ENCODE measurements at places on chromosomes 12 and 14.

- no peak for DNase-seq
These were observed 241.4 kb downstream of the ADAMTS20 start for GRCh38 chr12:43310596-43310995.

- no peak for DNase-seq
These were observed 5.9 kb downstream of the ITGB7 start for GRCh38 chr12:53201177-53201541.

DNA sequence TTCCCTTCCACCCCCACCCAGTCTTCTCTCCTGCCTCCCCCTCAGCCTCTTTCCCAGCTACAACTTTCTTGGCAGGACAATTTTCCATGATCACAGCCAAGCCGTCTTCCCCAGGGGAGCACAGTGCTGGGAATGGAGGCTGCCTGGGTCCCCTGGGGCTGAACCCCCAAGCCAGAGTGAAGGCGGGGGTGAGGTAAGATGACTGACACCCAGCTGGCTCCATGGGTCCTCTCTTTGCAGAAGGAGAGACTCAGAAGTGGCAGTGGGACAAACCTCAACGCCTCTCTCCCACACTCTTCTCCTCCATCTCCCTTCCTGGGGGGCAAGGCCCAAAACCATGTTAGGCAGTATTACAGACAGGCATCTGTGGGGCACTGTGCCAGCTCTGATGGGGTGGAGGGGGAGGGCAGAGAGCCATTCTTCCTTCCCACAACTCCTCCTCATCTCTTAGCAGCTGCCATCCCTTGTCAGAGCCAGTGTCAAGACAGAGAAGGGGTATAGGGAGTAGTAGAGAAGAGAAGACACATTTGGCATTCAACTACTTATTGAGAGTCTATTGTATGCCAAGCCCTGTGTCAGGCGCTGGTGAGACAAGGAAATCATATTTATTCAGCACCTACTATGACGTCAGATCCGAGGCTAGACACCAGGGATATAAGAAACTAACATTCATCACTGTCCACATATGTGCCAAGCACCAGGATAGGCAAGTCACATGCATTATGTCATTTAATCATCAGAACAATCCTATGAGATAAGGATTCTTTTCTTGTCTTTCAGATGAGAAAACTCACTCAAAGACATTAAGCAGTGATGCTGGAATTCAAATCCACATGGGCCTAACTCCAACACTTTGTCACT is 3.6 kb downstream of the ITGA7 start:
- no peak for DNase-seq

GRCh38 chr14:33240466-33240865 is 301.8 kb downstream of the NPAS3 start:
- no peak for DNase-seq

DNA sequence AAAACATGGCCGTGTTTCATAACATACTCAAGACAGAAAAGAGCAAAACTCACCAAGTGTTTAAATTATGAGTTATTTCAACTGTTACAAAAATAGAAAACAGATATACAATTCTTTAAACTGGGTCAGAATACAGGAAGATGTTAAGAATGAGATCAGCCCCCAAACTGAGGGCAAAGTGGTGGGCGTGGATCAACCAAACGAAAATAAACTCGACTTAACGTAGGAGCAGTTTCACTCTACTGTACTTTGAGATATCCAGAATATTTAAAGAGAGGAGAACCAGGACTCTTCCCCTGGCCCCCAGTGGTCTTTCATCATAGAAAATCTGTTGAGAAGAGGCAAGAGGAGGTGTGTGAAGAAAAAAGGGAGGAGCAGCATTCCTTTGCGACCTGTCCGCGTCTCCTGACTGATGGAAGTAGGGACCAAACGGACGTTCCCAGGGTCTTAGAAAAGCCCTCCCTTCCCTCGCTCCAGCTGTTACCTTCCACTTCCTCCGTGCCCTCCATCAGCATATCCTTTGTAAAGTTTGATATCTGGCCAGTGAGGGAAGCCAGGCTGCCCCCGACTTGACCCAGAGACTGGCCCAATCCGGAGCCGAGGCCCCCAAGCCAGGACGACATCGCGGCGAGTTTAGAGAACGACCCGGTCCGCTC is 668 bp downstream of the TRIP11 start:
- peak; percentile 45 for DNase-seq

- DNase-seq = no peak
These were observed 63.9 kb downstream of the KLHL28 start for GRCh38 chr14:44897845-44898151.

DNA sequence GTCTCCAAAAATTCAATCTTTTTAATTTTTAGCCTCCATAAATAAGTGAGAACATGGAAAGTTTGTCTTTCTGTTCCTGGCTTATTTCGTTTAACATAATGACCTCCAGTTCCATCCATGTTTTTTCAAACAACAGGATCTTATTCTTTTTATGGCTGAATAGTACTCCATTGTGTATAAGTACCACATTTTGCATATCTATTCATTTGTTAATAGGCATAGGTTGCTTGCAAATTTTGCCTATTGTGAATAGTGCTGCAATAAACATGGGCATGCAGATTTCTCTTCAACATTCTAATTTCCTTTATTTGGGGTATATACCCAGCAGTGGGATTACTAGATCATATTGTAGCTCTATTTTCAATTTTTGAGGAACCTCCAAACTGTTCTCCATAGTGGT is 16.1 kb upstream of the PAH start:
- DNase-seq = no peak

DNA sequence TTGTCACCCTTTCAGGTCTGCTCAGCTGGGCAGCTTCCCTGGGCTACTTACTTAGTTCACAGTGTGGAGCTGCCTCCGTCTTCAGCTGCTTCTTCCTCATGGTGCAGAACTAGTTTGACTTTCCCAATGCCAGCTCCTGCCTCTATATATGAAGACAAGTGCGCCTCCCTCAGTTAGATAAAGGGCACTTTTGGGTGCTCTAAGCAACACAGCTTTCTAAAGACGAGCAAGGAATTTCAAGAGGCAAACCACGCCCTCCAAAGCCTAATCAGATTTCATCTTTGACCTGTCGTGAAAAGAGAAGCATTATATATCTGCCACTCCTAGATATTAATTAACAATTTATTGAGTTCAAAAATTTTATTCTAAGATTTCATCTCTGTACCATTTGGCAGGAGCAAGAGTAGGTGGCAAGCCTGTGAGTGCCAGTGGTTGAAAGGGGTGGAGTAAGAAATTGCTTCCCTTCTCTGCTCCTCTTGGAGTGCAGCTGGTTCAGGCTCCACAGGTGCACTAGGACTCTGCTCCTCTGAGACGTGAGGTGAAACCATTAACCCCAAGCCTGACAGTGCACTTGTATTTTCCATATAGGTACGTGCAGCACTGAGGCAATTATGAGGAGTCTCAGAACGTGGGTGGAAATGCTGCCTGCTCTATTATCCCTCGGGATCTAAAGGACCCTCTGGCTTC is 2.1 kb upstream of the SLC11A2 start:
- DNase-seq = no peak

DNA sequence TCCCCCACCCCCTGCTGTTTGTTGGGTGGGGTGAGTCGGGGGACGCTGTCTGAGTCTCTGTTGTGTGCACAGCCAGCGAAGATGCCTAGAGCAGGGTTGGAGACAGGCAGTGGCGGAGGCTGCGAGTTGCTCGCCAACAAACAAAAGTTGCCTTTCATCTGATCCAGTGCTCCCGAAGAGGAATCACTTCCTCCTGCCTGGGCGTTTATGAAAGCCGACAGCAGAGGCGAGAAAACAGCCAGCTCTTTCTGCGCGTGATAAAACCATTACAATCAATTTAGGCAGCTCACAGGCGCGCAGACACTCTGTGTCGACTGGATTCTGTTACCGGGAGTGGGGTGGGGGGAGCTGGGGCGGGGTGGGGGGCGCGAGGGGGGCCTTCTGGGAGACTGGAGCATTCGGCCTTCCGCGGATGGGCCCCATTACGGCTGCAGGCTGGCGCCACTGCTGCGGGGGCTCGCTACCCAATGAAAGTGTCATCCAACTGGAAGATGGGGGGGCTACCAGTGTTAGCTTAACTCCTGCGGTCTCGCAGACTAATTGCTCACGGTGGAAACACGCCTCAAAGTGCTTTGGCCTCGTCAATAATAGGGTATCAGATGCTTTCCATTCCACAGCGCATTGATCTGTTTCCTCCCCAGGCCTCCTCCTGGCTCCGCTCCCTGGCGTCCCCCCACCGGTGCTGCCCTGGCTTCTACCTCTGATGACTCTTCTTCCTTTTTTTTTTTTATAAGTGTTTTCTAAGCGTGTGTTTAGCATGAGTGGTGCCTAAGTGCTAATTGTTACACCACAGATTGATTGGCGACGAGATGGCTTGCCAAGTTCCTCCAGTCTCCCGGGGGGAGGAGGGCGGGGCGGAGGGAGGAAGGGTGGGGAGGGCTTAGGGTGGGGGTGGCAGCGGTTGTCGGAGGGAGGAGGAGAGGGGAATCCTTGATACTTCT is 678.4 kb downstream of the MED13L start:
- no peak for DNase-seq

DNA sequence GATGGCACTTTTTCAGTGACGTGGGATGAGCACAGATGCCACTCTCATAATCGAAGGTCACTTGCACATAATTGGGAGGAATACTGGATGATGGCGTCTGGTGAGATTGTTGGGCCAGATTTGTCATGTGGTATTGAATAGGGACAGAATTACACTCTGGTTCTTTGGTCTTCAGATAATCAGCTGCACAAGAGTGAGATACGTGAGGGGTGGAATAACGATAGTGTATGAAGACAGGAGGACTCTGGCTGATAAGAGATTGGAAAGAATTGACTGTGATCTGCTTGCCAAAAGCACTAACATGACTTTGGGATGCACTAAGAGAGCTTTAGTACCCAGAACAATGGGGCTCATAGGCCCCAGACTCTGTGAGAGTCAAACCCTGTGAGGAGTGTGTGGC is 7.0 kb upstream of the RABGGTA start:
- no peak for DNase-seq

- peak; percentile 62 for DNase-seq
These were observed 4.5 kb downstream of the OR10AD1 start for GRCh38 chr12:48198672-48198971.

Measured in cerebellum (tissue), 4 donors.